ENCODE measurements at places on chromosomes 4 and X.
A peak's percentile ranks its signal among the peaks of the same experiment; 100 is the strongest.

DNA sequence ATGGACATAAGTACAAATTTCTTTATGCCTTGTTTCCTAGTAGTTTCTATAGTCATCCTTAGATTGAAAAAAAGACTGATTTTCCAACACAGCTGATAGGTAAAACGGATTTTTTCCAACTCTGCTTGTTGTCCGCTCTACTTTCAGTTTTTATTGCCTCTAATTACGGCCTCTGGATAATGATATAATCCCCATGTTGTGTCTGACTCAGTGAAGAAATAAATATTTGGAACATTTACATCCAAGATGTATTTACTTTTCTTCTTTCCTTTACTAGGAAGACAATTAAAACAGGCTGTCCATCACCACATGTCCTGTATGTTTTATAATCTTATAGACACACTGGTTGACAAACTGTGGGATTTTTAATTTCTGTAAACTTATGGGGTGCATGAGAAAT, 6.8 kb upstream of the CXCL3 start:
- no peak for DNase-seq

DNA sequence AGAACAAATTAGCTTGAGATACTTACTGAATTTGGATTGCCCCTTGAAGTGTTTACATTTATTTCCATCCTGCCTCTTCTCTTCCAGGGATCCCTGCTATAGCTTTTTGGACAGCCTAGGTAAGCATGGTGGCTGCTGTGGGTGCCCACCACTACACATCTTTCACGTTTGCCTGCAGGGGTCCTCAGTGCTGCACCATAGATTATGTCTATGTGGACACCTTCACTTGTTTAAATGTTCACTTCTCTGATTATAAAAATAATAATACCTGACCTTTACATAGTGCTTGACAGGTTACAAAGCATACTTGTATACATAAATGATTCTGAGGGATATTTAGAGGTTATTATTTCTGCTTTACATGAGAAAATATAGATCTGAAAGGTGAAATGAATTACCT, 67.9 kb upstream of the SLC4A4 start:
- no peak for DNase-seq

DNA sequence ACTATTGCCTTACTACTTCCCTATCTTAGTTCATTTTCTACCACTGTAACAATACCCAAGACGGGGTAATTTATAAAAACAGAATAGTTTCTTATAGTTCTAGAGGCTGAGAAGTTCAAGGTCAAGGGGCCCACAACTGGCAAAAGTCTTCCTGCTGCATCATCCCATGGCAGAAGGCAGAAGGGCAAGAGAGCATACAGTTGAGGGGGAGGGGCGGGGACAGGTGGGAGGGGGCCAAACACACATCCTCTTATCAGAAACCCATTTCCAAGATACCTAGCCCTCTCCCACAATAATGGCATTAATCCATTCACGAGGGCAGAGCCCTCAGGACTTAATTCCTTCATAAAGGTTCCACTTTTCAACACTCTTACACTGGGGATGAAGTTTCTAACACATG, 690.2 kb downstream of the ADGRL3 start:
- no peak for DNase-seq

- no peak for DNase-seq
These were observed 21.1 kb downstream of the CORIN start for GRCh38 chr4:47816748-47817147.

DNA sequence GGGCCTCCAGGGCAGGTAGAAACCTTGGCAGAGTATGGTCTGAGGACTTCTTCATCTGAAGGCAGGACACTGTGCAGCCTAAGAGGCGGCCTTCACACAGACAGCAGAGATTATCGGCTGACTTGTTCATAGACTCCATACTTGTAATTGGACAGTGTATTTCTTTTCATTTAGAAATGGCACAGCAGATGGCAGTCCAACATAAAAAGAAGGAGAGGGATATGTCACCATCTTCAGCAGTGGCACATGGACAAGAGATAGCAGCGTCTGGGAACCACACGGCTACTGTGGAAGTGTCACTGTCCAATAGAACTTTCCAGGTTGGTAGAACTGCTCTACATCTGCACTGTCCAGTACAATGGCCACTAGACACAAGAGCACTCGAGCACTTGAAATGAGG, 21.7 kb upstream of the GEMIN8 start:
- peak; percentile 2 for DNase-seq

GRCh38 chr4:21347142-21347541, 601.4 kb downstream of the KCNIP4 start:
- no peak for DNase-seq

DNA sequence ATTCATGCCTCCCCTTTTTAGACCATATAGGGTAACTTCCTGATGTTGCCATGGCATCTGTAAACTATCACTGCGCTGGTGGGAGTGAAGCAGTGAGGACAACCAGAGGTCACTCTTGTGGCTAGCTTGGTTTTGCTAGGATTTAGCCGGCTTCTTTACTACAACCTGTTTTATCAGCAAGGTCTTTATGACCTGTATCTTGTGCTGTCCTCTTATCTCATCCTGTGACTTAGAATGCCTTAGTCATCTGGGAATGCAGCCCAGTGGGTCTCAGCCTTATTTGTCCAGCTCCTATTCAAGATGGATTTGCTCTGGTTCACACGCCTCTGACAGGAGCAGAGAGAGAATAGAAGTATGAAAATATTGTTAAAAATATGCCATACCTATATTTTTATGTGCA, 355.7 kb downstream of the ADGRL3 start:
- DNase-seq, result no peak

GRCh38 chr4:153207567-153207966, 3.3 kb downstream of the TRIM2 start:
- peak; percentile 72 for DNase-seq

GRCh38 chr4:125626946-125627345, 312.2 kb downstream of the FAT4 start:
- no peak for DNase-seq

DNA sequence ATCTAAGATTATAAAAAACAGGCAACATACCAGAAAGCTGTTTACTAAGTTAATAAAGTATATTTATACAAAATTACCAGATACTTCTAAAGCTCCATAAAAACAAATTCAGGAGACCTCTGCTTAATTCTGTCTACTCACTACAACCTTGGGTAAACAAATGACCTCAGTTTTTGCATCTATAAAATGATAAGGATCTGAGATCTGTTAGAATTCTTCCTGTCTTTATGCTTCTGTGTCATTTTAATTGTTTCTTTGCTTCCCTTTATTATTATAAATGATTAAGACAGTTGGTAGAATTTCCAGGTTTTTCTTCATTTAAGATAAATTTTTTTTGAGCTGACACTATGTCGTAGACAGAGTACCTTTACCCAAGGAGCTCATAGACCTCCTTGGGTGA, 76.0 kb downstream of the ANK2 start:
- DNase-seq, result no peak

DNA sequence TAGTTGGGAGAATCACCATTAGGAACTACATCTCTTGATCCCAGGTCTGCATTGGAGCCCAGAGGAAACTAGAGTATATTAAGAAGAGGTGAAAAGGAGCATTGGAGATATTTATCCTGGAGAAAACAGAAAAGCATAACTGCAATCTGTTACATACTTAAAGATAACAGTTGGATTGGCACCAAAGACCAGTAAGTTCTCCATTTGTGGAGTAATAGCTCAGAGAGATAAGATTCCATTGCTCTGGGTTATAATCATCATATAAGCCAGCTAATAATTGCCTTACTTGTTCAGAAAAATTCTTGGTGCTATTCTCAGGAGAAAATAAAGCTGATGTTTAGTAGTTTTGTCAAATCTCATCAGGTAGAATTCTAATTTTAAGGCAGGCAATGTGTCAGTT, 20.6 kb downstream of the GRPR start:
- no peak for DNase-seq

DNA sequence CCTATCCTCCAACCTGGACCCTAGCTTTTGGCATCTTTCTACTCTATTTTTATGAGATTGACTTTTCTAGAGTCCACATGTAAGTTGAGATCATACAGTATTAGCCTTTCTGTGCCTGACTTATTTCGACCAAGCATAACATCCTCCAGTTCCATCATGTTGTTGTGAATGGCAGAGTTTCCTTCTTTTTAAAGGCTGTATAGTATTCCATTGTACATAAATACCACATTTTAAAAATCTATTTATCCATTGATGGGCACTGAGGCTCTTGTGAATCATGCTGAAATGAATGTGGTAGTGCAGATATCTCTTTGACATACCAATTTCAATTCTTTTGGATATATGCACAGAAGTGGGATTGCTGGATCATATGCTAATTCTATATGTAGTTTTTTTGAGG, 40.3 kb upstream of the STIM2 start:
- no peak for DNase-seq

GRCh38 chr4:2570551-2571222, 34.2 kb downstream of the FAM193A start:
- no peak for DNase-seq

- no peak for DNase-seq
These were observed 71.5 kb upstream of the EFNB1 start for GRCh38 chrX:68757331-68757730.

DNA sequence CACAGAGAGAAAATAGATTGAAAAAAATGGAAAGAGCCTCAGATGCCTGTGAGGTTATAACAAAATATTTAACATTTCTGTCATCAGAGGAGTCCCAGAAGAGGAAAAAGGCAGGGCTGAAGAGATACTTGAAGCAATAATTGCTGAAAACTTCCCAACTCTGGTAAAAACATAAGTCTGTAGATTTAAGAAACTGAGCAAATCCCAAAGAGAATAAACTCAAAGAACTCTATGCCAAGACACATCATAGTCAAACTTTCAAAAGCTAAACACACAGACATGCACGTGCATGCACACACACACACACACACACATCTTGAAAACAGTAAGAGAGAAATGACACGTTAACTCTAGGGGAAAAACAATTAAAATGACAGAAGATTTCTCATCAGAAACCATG, 94.1 kb downstream of the SLC16A2 start:
- no peak for DNase-seq

- no peak for DNase-seq
These were observed 677.7 kb upstream of the HTR2C start for GRCh38 chrX:113906168-113906567.

- no peak for DNase-seq
These were observed 36.6 kb downstream of the DAPP1 start for GRCh38 chr4:99853190-99853589.

GRCh38 chr4:52298444-52298843, 247.3 kb downstream of the SPATA18 start:
- DNase-seq, result no peak

- DNase-seq, result no peak
These were observed 42.9 kb downstream of the F8 start for GRCh38 chrX:154979629-154980028.

DNA sequence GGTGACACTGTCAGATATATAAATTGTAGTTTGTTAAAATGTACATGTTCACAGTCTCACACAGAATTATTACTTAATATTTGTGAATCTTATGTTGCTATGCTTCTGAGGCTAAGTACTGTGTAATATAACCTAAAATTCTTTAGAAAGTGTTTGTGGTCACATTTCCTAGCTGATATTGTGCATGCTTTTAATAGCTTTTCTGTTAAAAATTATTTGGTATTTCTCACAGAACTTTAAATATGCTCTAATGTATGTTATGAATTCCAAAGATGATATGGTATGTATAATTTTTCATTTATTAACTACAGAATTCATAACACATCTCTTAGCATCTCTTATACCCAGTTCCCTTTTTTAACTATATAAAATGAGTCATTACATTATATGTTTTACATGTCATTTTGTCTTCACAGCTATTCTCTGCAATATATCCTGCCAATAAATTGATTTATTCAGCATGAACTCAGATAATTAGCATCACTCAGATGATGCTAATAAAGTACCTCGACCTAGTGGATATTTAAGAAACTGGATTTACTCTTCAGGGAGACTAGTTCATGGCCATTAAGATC, 9.3 kb downstream of the PTPN13 start:
- DNase-seq, result no peak

- DNase-seq, result no peak
These were observed 12.6 kb downstream of the P2RY10 start for GRCh38 chrX:78957768-78958130.

GRCh38 chrX:10974920-10975319, 136.2 kb upstream of the HCCS start:
- DNase-seq, result no peak

- DNase-seq, result no peak
These were observed 601 bp upstream of the FGFBP2 start for GRCh38 chr4:15963576-15963975.

DNA sequence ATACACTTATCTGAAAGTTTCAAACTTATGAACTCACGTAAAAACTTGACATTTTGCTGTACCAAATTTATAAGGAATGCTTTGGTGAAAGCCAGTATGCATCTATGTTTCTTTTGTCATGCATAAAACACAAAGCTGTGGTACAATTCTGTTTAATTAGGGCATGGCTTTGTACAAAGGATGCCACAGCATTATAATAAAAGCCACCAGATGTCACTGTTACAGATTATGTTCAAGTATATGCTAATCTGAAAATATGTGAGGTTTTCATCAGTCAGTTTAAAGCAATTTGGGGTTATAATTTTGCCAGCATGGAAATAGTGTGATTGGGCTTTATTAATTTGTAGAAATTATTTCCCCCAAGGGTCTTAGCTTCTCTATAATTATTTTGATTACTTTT, 69.0 kb downstream of the ATOH1 start:
- DNase-seq, result peak; percentile 26

All from cerebellar cortex (tissue), 1 donor.